Suprapubic skin (tissue), 4 donors: ENCODE measurements at places on chromosomes 5 and 9. TPM values are rescaled to one million over a fixed set of nuclear protein-coding genes. Genes with fewer than 3 reads are reported as not detected.

GRCh38 chr9:108844856-108845255 lies 10.9 kb downstream of the ACTL7B start:
- no peak for DNase-seq

DNA sequence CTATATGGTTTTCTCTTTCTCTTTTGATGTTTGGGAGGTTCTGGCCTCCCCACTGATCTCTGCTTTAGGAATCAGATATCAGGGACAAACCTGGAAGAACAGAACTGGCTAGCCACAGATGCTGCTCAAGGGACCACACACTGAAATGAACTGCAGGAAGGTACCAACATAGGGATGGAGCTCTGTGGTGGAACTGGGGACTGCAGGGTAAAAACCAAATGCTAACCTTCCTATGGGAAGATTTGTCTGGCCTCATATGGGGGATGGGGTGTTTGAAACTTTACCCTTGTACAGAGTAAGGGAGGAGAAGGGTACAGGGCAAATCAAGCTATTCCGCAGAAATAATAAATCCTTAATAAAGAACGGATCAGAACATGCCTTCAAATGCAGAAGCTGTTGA lies 49.4 kb downstream of the ELOVL7 start:
- no peak for DNase-seq

GRCh38 chr9:69193685-69194032 lies 19.6 kb downstream of the TJP2 start:
- no peak for DNase-seq

- no peak for DNase-seq
These were observed 893.2 kb downstream of the DTWD2 start for GRCh38 chr5:118095115-118095514.

DNA sequence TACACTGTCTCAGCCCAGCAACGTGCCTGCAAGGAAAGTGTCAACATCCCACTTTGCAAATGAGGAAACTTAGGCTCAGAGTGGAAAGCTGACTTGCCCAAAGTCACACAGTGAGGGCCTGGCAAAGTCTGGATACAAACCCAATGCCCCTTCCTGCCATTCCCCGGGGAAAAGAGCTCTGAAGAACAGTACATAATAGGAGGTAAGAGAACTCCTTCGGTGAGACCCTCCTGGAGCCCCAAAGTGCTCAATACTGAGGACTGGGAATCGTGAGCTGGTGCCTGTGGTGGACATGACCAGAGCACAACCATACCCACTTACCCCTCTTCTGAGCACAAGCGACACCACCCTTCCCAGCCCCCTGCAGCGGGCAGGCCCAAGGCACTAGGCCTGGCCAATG lies 13.4 kb upstream of the CPLX2 start:
- no peak for DNase-seq

DNA sequence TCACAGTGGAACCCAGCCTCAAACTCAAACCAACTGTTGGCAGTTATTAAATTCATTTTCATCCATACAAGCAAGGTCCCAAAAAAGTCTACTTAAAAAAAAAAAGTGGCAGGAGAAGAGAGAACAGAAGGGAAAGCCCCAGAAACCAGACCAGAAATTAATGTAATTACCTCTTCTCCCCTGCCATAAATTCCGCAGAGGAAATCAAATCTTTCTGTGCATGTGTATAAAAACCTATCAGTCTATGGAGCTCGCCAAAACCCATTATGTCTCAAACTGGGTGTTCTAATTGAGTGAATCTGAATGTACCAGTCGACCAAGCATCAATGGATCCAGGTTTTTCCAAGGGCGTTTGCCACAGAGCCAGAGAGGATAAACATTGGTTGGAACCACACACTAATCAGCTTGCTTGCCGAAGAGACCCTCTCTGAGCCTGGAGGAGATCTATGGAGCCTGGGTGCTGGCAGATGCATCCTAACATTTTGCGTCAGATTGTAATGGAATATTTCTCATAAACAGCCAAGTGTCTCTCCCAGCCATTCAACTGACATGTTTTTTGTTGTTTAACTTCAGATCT lies 7.9 kb upstream of the HAND1 start:
- DNase-seq, result no peak

GRCh38 chr9:281741-282645 lies 67.3 kb downstream of the DOCK8 start:
- no peak for DNase-seq

DNA sequence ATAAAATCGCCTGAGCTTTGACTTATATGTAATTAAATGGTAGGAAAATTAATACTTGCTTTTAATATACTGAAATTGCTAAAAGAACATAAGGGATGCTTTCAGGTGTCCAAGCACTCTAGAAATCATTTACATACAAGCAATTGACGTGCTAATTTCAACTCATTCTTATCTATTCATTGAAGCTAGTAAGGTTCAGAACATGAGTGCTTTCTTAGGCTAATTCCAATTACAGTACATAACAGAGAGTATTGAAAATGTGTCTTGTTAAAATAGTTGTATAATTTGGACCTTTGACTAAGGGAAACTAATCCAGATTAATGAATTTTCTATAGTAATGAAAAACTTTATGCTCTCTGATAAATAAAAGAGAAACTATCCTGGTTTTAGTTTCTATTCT lies 1016.4 kb upstream of the TYRP1 start:
- no peak for DNase-seq

DNA sequence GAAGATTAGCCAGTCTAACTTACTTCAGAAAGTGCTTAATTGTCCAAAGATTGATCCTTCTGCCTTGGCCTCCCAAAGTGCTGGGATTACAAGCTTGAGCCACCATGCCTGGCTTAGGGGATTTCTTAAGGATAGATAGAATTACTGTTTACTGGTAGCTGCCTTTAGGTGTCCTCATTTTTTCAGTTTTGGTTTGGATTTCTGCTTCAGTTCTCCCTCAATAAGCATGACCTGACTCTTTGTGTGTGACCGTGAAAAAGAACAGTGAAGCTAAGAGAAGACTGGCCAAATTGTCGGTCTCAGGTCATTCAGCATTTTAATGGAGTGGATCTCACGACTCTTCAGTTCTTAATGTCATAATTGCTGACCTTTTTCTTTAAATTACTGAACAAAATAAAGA lies 22.9 kb upstream of the CMYA5 start:
- no peak for DNase-seq

GRCh38 chr9:124696101-124696500 lies 75.0 kb downstream of the NR6A1 start:
- DNase-seq, result no peak

DNA sequence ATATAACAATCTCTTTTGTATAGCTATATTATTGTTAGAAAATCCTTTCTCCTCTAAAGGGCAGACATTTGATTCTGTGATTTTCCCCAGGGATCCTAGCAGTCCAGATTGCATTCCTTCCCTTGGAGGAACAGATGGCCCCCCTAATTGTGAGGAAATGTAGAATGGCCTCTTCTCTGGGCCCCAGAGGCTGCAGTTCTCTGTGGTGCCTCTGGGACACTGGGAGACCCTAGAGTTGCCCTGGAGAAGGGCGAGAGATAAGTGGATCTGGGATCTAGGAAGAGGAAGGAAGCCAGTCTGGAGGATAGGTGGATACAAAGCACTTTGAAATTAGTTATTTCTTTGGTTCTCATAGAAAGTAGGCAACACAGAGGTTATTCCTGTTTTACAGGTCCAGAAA lies 1.9 kb upstream of the HINT2 start:
- no peak for DNase-seq

Gene TOR4A
- 9.2 TPM for total RNA-seq

Gene PCDHAC2
- total RNA-seq, result not detected
